SIG-M5 (cell line): ENCODE measurements at places on chromosomes 3 and 15.

- no peak for DNase-seq
Measured at GRCh38 chr3:133836497-133837158, 31.0 kb downstream of the SRPRB start.

- no peak for DNase-seq
Measured at GRCh38 chr3:98972720-98973119, 71.2 kb upstream of the DCBLD2 start.

DNA sequence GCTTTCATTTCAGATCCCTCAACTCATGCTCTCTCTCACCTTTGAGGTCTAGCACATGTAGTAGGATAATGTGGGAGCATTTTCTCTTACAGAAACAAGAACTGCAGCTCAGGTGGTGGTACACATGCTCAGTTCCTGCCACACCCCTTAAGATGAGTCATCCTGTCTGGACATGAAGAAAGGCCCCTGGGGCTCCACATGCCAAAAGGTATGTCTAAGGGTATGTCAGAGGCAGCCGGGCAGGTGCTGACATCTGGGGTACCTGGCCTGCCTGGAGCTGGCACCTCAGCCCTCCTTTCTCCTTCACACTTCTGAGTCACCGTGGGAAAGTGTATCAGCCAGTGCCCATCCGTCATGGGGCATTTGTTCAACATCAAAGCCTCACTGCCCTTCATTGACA lies 209.9 kb downstream of the OCA2 start:
- DNase-seq, result no peak

- no peak for DNase-seq
Measured at GRCh38 chr15:39878406-39878785, 41.7 kb downstream of the GPR176 start.

DNA sequence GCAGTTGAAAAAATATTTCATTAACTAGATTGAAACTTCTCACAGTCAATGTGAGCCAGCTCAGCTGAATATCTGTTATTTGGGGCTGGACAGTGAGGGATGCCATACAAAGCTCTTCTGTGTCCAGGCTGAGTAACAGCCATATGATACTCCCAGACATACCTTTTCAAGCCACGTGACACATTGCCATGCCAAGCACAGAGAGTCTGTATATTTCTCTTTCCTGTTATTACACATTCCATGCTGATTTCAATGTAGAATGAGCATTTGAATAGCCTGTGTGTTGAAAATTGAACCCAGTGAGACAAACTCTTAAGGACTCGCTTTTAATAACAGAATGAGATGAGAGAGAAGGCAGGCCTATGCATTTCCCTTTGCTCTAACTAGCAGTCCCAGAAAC lies 334.7 kb upstream of the RASGRP1 start:
- no peak for DNase-seq

GRCh38 chr15:77720655-77721054 lies 87.9 kb upstream of the LINGO1 start:
- DNase-seq, result no peak

- no peak for DNase-seq
Measured at GRCh38 chr3:168094877-168095610, 680 bp downstream of the GOLIM4 start.

GRCh38 chr15:48645558-48646330 lies at the start of gene FBN1:
Gene FBN1 (minus strand): TSS chr15:48645709. CDS start chr15:48644769, 940 bp downstream.
- no peak for DNase-seq

DNA sequence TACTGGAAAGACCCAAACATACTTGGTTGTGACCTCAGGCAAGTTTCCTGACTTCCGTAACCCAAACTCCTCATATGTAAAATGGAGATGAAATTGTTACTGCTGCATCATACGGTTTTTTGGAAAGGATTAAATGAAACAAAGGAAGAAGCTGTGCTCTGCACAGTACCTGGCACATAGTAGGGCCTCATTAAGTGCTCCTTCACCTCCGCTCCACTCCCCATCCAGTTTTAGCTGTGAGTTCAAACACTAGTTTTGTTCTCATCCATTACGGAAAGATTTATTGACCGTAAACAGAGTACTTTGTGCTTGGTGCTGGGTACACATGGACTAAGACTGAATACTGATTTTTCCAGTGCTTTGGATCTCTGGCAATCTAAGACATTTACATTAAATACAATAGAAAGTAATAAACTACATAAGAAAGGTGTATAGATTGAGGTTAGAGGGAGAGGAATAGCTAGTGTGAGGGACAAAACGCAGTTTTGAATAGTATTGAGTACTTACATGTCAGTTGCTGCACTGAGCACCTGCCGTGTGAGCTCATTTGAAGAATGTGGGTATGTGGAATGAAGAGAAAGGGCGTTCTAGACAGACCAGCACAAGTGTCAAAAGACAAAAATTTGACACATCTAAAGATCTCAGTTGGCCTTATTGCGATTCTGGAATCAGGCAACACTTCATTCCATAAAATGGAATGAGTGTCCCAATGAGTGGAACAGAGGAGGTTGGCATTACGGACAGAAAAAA lies 594 bp upstream of the ICE2 start:
- DNase-seq, result no peak

DNA sequence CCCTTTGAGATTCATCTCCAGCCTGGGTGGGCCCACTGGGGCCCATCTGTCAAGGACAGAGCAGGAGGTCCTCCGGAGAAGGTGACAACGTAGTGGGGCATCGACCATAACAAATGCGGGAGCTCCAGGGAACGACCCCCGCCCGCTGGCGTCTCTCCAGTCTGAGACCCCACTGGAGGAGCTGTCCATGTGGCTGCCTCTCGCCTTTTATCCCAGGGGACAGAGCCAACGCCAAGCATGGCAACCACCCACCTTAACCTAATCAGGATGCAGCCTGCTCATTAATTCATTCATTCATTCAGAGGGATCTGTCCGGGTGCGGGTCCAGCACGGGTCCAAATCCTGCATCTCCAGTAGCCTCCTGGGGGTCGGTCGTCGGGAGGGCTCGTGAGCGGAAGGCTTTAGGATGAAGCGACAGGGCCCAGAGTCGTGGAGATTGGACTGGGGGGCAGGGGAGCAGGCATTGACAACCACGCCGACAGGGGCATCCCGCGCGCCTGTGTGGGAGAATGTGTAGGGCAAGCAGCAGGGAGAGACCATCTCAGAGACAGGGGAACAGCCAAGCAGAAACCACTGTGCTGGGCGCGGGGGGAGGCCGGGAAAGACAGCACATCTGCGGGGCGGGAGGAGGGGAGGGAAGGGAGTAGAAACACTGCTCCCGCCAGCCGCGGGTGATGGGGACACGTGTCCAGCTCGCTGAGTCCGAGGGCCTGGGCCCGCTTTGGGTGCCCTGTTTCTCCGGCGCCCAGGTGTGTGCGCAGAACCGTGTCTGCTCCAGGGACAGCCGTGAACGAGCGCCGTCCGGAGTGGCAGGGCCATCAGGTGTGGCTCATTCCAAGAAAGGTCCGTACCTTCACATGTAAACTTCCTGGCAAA lies 1.9 kb downstream of the PIGZ start:
- DNase-seq, result no peak

DNA sequence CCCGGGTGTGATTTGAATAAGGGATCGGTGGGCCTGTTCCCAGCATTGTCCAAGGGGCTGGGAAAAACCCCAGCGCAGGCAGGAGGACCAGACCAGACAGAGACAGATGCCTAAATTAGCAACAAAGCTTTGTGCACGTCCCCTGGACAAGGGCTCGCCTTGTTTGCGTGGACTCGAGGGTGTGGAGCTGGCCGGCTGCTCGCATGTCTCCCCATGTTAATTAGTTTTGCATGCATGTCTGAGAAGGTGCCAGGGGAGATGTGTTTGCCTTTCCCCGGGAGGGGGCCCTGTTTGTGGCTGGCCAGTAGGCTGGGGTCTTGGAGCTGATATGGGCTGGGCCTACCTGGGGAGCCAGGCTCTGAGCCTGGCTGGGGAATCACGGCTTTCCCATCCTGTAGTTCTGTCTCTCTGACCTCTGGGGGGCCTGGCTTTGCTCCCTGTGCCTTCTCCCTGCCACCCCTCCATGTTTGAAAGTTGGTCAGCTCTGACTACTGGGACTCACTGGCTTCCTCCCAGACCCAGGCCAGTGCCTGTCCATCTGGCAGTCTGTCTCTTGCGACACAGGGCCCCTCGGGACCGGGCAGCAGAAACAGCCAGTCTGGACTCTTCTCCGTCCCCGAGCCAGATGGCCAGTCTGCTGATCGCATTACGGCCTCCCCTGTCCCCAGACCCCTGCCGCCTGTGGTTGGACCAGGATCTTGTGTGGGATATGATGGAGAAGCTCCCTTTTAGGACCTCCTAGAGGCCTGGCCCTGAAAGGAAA lies 55.4 kb upstream of the POLG start:
- no peak for DNase-seq

GRCh38 chr3:81395739-81396513 lies 365.5 kb downstream of the GBE1 start:
- DNase-seq, result no peak

DNA sequence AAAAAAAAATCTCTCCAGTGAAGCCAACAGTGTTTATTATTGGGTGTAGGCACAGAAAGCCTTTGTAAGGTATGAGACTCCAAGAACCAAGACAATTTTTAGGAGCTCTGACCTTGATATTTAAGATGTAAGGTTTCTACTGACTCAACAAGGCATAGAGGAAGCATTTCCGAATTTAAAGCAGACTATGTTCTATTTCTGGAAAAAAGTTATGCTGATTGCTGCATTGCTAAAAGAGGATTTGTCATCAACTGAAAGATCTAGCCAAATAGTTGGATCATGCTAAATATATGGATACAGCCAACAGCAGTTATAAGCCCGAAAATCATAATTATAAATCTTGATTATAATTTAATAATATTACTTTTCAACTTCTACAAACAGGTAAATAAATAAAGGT lies 53.3 kb upstream of the MELTF start:
- DNase-seq, result no peak
